ENCODE measurements at places on chromosomes 7 and 10.

DNA sequence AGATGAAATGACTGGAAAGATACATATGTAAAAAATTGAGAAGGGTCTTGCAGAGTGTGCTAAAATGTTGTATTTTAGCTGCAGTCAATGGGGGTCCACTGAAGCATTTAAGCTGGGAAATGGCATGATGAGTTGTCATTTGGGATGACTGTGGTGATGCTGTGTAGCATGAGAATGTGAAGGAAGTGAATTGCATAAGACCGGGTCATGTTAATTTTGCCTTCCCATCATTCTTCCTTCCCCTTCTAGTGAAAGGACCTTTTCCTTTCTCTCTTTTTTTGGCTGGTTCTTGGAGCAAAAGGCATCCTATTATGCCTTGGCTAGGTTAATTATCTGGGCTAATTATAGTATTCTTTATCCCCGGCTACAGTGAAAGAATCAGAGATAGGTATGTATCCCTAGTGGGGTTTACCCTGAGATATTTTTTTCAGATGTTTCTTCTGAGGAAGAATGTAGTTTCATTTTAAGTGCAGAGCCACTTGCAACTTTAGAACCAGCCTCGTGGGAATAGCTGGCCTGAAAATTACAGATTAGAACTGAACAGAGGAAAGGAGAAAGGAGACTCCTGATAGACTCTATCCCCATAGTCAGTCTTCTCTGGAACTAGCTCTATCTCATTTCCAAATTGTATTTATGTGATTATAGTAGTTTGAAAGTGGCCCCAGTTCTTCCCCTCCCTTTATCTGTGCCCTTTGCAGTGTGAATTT is 93.6 kb downstream of the HGF start:
- DNase-seq: no peak

- no peak for DNase-seq
Observed at GRCh38 chr10:120451968-120452367, 5.1 kb upstream of the PLPP4 start.

DNA sequence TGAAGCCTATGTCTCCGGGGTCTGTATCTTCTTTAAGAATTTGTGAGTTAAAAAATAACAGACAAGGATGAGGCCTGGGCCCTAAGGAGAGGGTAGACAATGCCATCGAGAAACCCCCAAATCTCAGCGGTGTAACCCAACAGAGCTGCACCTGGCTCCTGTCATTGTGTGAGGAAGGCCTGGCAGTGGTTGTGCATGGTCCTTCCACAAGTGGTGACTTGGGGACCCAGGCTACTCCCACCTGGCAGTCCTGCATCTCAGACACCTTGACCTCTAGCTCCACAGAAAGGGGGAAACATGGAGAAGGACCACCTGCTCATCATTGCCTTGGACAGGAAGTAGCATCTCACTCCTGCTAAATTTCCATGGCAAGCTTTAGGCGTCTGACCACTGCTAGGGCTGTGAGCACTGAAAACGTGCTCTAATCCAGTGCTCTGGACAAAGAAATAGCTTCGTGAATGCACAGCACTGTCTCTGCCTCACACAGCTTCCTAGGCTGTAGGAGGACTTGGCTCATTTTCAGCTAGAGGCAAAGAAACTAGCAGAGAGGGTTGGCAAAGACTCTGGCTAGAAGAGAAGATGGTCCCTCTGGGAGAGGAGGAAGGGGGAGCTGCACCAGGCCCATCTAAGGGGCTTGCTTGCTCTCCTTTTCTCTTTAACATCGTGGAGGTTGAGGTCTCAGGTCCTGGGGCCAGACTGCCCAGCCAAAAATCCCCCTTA is 273.9 kb upstream of the ZMIZ1 start:
- no peak for DNase-seq

- no peak for DNase-seq
Observed at GRCh38 chr10:125343118-125343925, 183.0 kb upstream of the CTBP2 start.

GRCh38 chr7:36732806-36733205 is 8.5 kb upstream of the AOAH start:
- no peak for DNase-seq

GRCh38 chr10:110502072-110502845 is 4.6 kb downstream of the DUSP5 start:
- DNase-seq: no peak

DNA sequence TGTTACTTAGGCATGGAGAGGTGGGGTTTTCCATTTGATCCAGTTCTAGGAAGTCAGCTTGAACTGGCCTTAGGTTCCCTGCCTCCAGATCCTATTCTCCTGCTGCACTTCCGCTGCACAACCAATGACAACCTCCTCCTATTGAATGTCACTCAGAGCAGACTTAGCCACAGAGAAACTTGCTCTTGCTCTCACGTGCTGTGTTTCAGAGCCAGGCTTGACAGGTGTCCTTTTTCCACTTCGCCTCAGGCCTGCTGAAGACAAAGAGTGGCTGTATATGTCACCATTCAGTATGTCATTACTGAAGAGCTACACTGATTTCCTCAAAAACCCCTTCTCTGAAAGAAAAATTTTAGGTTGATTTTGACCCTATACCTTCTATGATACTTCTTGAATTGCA is 115.4 kb upstream of the ETV1 start:
- DNase-seq: no peak

All from CD4-positive, alpha-beta T cell treated with Interleukin-6 for 4 hours (primary cell).